ENCODE measurements at places on chromosomes 2 and 18. TPM values are rescaled to one million over a fixed set of nuclear protein-coding genes. Genes with fewer than 3 reads are reported as not detected.

DNA sequence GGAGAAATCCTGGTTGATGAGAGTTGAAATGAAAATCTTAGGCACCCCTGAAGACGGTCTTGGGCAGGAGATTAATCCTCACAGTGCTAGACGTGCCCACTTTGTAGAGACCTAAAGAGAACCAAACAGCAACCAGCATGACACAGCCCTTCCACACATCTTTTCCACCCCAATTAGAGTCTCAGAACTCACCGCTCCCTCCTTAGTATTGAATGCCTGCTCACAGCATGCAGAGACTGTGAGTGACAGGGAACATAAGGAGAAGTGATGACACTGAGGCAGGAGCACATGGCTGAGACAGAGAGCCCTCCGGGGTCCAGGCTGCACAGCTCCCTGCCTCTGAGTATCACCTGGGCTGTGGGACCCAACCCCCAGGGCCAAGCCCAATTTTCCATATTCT, 367.6 kb downstream of the EIPR1 start:
- no peak for DNase-seq

- DNase-seq = no peak
Measured at GRCh38 chr2:108823286-108823685, 36.7 kb downstream of the CCDC138 start.

- DNase-seq = no peak
Measured at GRCh38 chr2:37896319-37896718, 28.8 kb upstream of the RMDN2 start.

DNA sequence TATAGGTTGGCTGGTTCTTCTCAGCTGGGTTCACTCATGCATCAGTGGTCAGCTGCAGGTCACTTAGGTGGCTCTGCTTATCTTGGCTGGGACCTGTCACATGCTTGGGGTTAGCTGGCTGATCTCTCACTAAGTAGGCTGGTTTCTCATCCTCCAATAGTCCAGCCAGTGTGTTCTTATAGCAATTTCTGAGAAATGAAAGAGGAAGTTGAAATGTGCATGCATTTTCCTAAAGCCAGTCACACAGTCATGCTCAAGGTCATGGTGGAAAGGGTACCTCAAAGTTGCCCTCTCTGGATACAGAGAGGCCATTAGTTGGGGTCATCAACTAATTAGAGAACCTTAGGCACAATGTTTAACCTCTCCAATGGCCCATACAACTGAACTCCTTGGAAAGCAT, 64.4 kb downstream of the KLHL29 start:
- no peak for DNase-seq

DNA sequence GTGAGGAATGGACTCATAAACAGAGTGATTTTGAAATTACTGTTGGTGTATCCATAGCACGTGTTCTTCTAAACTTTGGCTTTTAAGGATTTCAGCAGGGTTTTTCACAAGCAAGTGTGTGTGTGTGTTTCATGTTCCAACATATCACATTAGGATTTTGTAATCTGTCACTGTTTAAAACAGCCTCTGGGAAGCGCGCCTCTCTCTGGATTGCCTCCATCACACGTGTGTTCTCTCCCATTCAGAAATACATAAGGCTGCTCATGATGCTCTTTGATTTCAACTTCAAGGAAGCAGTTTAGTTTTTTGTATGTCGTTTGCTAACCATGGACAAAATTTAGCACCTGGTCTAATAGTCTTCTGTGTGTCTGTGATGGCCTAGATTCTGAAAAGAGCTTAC, 370.4 kb downstream of the MTX2 start:
- no peak for DNase-seq

MC4R gene
- total RNA-seq = not detected
